GM12878 (cell line): ENCODE measurements at places on chromosomes 6 and 20.

DNA sequence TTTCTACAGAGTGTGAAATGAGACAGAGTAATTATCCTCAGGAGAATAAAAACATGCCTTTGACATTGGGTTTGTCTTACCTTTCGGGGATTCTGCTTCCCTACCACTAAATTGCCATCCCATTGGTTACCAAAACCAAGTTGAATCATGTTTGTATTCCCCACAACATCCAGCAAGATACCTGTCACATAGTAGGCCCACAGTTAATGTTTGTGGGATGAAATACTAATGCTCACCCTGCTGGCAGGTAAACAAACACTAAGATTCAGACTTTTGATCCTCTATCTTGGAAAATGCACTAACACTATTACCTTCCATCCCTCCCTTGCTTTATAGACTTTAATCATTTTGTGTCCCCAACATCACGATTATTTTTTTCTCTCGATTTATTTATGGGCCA lies 8.2 kb upstream of the STXBP5 start:
- no peaks in the 10 kb centered on the region for H3K36me3 ChIP-seq
- H3K4me1 ChIP-seq: no peaks in the 10 kb centered on the region
- no peak for DNase-seq

DNA sequence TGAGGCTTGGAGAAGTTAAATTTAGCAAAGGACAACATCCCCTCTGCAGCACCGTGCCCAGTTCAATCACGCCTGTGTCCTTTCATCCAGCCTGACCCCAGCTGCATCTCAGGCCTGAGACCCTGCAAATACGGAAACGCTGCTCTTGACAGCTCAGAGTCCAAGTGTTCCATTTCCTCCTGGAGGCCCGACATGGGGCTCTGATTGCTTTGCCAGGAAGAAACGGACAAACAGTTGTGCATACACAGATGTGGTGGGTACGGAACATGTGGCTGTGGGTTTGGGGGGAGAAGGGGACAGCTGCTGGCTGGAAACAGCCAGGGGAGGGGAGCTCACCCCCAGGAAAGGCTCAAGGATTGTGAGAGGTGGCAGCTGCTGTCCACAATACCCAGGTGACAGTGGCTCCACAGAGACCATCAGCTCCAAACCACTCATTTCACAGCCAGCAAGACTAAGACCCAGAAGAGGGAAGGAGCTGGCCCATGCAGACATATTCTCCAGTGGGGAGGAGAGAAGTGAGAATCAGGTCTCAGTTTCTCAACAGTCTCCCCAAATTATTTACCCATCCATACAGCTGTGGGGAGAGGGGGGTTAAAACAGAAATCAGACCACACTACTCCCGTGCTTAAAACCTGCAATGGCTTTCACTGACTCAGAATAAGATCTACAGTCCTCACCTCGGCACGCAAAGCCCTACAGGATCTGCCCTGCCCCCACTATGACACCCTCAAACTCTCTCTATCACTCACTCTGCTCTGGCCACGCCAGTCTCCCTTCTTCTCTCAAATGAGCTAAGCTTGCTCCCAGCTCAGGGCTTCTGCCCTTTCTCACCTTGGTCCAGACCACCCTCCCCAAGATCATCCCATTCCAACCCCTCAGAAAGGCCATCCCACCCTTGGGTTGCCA lies 89.1 kb downstream of the PREX1 start:
- peaks cover 54% of the 10 kb centered on the region for H3K4me1 ChIP-seq
- peak overlapping the region; percentile 41; the same call in 1 of the 2 replicates for H3K4me3 ChIP-seq
- H3K36me3 ChIP-seq: peaks cover 44% of the 10 kb centered on the region
- no peaks in the 10 kb centered on the region for H3K27me3 ChIP-seq
- peak; percentile 92 for DNase-seq

- H3K36me3 ChIP-seq: no peaks in the 10 kb centered on the region
- H3K27me3 ChIP-seq: no peaks in the 10 kb centered on the region
- H3K4me3 ChIP-seq: no peak overlapping the region
- peak overlapping the region; percentile 10; the same call in 1 of the 2 replicates for H3K27ac ChIP-seq
Observed at GRCh38 chr6:153591159-153591558, 447.9 kb upstream of the OPRM1 start.

DNA sequence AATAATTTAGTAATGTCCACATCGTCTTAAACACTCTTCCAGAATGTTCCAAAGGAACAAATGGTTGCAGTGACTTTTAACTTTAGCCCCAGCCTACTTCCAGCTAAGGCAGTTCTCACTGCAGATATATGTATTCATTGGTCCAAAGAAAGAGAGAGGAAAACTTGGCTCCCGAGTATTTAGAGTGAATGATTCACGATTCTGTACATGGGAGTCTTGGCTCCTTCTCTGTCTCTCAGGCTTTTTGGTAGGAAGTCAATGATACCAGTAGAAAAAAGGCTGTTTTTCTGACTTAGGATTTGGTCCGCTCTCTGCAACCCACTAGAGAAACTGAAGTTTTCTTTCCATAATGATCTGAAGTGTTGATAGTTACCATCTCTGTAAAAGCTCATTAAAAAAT lies 38.6 kb downstream of the E2F3 start:
- H3K27ac ChIP-seq: no peak overlapping the region
- H3K27me3 ChIP-seq: no peaks in the 10 kb centered on the region
- no peaks in the 10 kb centered on the region; the same call in 1 of the 2 replicates for H3K4me1 ChIP-seq

GRCh38 chr6:148974351-148974750 lies 227.5 kb downstream of the UST start:
- H3K4me3 ChIP-seq: no peak overlapping the region
- no peaks in the 10 kb centered on the region; the same call in 1 of the 2 replicates for H3K36me3 ChIP-seq
- no peaks in the 10 kb centered on the region for H3K4me1 ChIP-seq

GRCh38 chr6:15595461-15596173 lies 67.2 kb downstream of the DTNBP1 start:
- no peak overlapping the region for H3K27ac ChIP-seq
- no peaks in the 10 kb centered on the region for H3K27me3 ChIP-seq
- H3K36me3 ChIP-seq: no peaks in the 10 kb centered on the region
- H3K4me3 ChIP-seq: no peak overlapping the region
- no peaks in the 10 kb centered on the region for H3K4me1 ChIP-seq
- DNase-seq: no peak

DNA sequence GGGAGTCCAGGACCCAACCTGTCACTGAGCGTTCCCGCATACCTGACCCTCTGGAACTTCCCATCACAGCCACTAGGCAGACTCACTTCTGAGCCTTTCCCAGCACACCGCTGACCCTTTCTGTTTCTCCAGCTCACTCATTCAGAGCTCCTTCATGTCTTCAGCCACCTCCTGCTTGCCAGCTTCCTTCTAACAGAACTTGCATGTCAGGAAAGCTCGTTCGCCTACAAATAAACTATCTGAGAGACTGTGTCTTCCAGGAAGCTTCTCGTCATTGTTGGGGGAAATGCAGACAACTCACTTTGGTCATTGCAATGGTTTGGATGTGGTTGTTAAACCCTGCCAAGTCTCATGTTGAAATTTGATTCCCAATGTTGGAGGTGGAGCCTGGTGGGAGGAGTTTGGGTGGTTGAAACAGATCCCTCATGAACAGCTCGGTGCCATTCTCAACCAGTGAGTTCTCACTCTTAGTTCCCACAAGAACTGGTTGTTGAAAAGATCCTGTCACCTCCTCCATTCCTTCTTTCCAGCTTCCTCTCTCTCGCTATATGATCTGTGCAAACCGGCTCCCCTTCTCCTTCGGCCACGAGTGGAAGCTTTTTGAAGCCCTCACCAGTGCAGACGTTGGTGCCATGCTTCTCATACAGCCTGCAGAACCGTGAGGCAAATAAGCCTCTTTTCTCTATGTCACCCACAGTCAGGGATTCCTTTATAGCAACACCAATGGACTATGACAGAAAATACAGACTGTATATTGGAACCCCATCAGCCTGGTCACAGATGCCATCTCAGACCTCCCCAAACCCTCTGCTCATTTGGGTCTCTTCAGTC lies 1.4 kb upstream of the MUC21 start:
- peaks cover 2% of the 10 kb centered on the region for H3K27me3 ChIP-seq
- H3K4me1 ChIP-seq: 0 out of 2 replicates have a peak, but pooled peaks cover 4% of the 10 kb centered on the region
- DNase-seq: no peak
- no peak overlapping the region for H3K27ac ChIP-seq

DNA sequence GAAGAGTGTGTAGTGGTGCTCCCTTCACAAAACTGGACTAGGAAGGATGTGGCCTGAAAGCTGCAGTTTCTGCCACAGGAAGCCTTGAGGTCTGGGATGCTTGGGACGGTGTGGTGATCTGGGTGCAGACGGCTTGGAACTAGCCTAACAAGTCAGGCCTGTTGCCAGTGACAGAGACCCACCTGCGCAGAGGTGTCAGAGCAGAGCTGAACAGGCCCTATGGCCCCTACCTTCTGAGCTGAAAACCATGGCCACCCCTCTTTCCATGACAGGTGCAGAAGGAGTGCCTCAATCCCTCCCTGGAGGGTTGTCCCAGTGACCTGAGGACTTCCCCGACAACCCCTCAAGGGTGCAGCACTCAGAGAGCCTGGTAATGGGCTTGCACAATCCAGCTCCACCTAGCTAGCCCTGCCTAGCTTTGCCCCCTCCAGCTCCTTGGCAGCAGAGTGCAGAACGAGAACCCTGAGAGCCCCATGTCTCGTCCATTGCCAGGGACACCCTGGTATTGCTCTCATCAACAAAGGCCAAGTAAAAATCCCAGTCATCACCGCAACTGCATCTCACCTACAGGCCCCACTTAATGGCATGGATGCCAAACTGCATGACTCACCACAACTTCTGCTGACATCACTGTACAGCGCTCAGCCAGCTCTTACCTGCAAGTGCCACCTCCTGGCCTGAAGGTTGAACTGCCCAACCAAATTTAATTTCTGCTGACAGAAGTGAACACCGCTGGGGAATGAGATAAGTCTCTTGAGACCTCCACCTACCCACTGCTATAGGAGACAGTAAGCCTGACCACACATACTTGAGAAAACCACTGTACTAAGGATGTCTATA lies 563.1 kb downstream of the TFAP2A start:
- no peak overlapping the region for H3K4me3 ChIP-seq
- no peak for DNase-seq
- H3K27ac ChIP-seq: no peak overlapping the region
